SHP77 (cell line): ENCODE measurements at places on chromosomes 16 and 17.

DNA sequence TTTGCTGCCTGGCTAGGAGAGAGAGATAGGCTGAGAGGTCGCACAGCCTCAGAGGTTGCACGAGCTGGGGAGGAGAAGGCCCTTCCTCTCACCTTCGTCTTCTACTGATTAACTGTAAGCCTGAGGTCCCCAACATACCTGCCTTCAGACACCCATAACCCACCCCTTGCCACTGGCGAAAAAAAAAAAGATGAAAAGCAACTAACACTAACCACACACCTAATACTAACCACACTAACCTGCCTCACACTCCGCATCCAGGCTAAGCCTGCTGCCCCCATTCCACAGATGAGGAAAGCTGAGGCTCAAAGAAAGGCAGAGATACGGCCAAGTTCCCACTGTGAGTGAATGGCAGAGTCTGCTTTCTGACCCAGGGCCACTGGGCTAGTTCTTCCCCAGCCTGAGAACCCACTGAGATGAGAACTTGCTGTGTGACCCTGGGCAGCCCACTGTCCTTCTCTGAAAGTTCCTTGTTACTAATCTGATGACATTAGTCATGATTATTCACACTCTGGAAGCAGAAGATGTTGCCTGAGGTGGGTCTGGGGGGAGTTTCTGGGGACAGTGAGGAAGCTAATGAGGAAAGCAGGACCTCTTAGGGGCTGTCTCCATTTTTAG lies 4.6 kb downstream of the IL21R start:
- no peak for DNase-seq

DNA sequence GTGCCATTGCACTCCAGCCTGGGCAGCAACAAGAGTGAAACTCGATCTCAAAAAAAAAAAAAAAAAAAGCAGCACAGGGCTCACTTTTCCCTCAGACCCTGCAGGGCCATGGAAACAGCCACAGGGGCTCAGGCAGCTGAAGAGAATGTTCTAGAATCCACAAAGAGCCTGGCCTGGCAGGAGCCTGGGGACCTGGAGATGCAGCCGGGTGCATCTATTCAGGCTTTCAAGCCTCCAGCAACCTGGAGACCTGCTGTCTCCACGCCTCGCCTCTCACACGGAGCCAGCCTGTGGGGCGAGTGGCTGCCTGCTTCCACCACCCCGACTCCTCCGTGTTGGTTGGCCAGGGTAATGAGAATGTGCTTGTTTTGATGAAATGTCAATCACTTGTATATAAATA lies 44.0 kb upstream of the MEAK7 start:
- DNase-seq, result no peak

DNA sequence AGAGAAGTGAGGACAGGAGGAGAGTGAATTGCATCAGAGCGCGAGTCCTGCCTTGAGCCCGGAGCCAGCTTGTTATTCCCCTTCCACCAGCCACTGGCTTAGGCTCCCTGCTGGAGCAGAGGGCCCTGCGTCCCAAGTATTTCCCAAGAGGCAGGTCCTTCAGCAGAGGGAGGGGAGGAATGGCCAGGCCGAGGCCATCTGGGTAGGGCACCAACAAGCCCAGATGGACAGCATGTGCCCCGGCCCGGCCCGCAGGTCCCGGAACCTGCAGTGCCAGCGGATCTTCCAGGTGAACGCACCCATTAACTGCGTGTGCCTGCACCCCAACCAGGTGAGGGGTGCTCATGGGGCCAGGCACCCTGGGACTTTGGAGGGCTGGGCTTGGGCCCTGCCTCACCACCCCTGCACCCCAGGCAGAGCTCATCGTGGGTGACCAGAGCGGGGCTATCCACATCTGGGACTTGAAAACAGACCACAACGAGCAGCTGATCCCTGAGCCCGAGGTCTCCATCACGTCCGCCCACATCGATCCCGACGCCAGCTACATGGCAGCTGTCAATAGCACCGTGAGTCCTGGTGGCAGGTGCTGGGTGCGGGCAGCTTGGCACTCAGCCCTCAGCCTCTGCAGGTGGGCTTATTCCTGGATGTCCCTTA lies 1.7 kb downstream of the MLST8 start:
- peak; percentile 39 for DNase-seq

GRCh38 chr16:70687102-70687511 lies 1.3 kb upstream of the MTSS2 start:
- DNase-seq, result no peak

- no peak for DNase-seq
Measured at GRCh38 chr16:6499413-6499812, 833.2 kb upstream of the RBFOX1 start.

DNA sequence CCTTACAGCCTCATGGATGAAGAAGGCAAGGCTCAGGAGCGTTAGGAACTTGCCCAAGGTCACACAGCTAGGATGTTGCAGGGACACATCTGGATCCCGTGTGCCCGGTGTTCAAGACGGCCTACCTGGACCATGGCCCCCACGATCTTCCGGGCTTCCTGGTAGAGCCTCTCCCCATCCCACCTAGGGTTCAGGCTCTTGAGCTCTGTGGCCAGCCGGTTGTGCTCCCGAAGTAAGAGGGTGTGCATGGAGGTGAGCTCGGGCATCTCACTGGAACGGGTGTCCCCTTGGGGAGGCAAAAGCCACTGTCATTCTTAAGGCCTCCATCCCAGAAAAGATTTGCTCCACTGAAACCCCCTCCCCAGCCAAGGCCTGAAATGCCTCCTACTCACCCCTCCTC lies 5.3 kb downstream of the MPO start:
- no peak for DNase-seq

DNA sequence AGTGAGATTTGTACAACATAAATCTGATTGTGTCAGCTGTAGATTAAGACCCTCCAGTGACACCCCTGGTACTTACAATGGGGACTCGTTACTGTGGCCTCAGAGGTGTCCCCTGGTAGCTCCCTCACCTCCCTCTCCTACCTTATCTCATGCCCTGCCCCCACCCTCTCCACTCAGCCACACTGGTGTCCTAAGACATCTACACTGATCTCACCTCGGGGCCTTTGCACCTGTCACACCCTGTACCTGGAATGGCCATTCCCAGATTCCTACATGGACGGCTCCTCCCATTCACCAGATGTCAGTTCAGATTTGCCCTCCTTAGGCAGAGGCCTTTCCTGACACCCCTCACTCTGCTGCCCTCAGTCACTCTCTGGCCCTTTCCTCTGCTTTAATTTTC lies 319.3 kb downstream of the CPPED1 start:
- no peak for DNase-seq

- DNase-seq, result no peak
Measured at GRCh38 chr16:27108826-27109665, 42.3 kb downstream of the C16orf82 start.

GRCh38 chr17:77345260-77345910 lies 204.6 kb downstream of the SEC14L1 start:
- DNase-seq, result no peak

GRCh38 chr16:74724820-74725549 lies 24.3 kb upstream of the MLKL start:
- no peak for DNase-seq

- DNase-seq, result no peak
Measured at GRCh38 chr16:64240586-64240985, 881.3 kb downstream of the CDH11 start.

DNA sequence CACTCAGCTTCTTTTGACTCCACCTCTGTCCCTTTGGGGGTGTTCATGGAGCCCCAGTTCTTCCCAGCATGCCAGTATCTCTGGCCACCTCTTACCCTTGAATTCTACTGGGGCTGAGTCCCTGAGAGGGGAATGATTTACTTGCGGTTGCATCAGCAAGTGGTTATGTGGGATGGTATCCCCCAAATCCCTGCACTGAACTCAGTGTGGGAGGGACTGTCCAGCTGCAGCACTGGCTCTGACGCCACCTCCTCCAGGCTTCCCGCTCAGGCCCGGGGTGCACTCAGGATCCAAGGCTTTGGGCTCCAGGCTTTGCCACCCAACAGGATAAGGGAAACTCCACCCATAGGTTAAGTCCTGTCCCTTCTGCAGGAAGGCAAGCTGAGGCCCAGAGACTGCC lies 21.1 kb upstream of the BRD7 start:
- DNase-seq, result no peak

DNA sequence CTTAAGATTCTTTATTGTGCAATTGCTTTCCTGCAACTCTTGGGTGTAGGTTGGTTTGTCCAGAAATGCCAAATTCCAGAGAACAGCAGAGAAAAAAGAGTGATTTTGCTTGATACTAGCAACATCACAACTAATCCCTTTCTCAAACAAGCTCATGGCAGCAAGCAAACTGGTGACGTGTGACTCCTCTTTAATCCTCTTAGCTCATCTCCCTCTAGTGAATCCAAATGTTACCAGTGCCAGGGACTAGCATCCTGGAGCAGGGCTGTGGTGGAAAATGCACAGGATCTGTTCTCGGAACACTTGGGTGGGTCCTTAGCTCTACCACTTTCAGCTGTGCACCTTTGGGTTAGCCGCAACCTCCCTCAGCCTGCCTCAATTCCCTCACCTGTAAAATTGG lies 204.0 kb upstream of the CCL2 start:
- DNase-seq, result no peak

GRCh38 chr17:75036643-75037268 lies 10.0 kb downstream of the ATP5PD start:
- DNase-seq, result peak; percentile 95

- no peak for DNase-seq
Measured at GRCh38 chr16:57145046-57146021, 40.5 kb downstream of the PSME3IP1 start.

DNA sequence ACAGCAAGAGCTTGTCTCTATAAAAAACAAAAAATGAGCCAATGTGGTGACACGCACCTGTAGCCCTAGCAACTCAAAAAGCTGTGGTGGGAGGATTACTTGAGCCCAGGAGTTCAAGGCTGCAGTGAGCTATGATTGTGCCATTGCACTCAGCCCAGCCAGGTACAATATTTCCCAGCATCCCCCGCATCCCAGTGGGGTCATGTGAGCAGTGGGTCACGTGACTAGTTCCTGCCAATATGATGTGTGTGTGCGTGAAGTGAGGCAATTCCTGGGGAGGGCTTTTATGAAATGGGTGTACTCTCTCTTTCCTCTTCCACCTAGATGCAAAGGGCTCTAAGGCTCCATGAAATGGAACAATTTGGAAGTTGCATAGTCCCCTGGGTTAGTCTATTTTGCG lies 81.3 kb downstream of the GSG1L start:
- no peak for DNase-seq

- no peak for DNase-seq
Measured at GRCh38 chr17:59470624-59471297, 94.6 kb upstream of the DHX40 start.

- peak; percentile 86 for DNase-seq
Measured at GRCh38 chr17:17313350-17313991, 10.3 kb downstream of the NT5M start.

- no peak for DNase-seq
Measured at GRCh38 chr17:50631195-50631907, 3.3 kb upstream of the ABCC3 start.

GRCh38 chr16:56812884-56813283 lies 52.1 kb upstream of the SLC12A3 start:
- DNase-seq, result no peak

DNA sequence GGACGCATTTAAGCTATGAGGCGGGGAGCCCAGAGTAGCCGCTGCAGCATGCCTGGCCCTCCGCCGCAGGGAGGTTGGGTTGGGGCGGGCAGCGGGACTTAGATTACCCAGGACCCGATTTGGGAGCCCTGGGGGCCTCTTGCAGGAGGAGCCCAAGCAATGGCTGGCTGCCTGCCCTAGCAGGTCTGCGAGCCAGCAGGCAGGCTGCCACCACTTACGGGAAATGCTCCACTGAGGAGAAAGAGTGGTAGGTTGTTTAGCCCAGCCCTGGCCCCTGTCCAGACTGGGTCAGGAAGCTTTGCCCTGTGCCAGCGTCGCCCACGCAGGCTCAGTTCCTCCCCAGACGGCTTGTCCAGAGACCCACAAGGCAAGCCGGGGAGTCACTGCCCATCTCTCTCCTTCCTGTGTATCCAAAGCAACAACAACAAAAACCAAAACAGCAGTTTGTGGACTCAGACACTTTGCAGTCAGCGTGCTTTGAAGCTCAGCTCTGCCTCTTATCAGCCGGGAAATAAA lies 10.3 kb upstream of the TVP23A start:
- DNase-seq, result no peak

GRCh38 chr16:84982434-84982833 lies 28.9 kb downstream of the ZDHHC7 start:
- no peak for DNase-seq

DNA sequence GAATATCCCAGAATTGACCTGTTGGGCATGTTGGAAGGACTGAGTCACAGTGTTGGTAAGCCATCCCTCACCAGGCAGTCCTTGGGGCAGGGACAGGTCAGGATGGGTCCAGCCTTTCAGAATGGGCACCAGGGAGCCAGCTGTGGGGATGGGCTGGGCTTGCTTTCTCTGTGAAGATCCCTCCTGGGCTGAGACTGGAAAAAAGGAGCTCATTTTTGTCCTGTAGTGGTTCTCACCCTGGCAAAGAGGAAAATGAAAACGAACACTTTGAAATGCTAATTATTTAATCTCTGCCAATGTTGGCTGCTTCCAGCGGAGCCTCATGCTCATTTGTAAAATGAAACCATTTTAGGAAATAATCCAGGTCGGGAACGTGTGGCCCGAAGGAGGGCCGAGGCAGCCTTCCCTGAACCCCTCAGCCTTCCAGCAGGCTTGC lies 237.5 kb upstream of the SALL1 start:
- no peak for DNase-seq

DNA sequence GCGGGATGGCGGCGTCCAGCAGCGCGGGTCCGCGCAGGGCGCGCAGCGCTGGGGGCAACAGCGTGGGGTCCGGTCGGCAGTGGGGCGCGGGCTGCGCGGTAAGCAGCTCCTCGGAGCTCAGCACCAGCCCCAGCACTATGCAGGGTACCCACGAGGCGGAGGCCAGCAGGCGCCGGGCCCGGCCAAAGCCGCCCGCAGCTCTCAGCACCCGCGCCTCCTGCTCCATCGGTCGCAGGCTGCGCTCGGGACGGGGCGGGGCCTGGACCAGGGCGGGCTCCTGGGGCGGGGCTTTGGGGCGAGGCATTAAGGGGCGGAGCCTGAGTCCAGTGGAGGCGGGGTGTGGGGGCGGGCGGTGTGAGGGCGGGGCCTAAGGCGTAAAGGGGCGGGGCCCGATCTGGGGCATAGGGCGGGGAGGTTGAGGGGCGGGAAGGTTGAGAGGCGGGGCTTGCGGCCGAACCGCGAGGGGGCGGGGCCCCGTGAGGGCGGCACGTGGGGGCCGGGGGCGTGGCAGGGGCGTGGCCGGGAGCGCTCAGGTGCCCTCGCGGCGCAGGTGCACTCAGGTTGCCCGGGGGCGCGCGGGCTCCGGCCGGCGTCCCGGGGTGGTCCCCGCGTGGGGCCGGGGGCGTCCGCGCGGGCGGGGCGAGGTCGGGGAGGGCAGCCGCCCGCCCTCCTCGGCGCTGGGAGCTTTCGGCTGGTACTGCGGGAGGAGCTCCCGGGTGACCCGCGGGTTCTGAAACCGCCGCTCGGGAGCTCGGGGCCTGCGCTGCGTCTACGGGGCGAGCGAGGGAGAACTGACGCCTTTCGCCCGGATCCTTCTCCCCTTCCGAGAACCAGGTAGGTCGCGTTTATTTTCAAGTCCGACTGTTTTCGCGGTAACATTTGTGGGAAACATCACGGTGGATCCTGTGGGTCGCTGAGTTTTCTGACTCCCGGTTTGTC lies 1.4 kb upstream of the SLC22A31 start:
- DNase-seq, result no peak
